ENCODE measurements at places on chromosomes 11 and 22.

DNA sequence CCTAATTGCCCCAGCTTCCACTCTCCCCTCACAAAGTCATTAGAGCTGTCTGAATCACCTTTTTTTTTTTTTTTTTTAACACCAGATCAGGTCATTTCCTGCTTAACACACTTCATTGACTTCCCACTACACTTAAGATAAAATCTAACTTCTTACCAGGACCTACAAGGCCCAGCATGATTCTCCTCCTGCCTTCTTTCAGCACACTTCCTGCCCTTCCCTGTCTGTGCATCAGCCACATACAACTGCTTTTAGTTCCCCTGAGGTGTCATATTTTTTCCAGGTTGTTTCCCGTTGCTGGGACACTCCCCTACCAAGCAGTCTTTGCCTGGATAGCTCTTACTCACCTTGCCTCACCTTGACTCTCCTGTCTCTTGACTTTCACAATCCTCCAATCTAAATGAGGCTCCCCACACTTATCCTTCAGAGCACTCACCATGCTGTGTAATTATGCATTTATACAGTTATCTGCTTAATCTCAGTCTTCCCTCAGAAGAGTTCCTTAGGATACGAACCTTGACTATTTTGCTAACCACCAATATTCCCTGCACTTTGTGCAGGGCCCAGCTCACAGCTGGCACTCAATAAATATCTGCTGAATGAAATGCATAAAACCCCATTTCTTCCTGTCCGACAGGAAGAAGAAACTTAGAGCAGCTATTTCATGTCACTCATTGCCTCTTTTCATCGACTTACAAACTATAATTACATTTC, 96.6 kb upstream of the AKIP1 start:
- DNase-seq, result peak; percentile 5

GRCh38 chr11:12016246-12016645, 7.8 kb upstream of the DKK3 start:
- DNase-seq, result no peak

- DNase-seq, result no peak
Measured at GRCh38 chr11:71298761-71299181, 46.4 kb upstream of the SHANK2 start.

- peak; percentile 72 for DNase-seq
Measured at GRCh38 chr11:6646918-6647679, 8.5 kb downstream of the DCHS1 start.

DNA sequence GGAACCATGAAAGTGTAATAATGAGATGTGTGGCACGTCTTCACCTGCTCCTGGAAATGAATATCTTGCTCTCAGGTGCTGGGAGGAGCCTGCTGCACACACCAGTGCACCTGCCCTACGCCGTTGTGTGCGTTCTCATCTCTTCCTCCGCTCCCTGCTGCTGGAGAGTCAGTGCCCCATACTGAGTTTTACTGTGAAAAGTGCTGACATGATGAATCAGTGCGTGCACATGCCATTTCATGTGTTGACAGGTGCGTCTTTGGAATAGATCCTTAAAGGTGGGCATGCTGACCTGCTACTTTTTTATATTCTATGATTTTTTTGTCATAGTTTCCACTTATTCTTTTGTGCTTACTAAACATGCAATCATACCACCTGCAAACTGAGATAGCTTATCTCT, 1015.8 kb downstream of the BRD1 start:
- no peak for DNase-seq

DNA sequence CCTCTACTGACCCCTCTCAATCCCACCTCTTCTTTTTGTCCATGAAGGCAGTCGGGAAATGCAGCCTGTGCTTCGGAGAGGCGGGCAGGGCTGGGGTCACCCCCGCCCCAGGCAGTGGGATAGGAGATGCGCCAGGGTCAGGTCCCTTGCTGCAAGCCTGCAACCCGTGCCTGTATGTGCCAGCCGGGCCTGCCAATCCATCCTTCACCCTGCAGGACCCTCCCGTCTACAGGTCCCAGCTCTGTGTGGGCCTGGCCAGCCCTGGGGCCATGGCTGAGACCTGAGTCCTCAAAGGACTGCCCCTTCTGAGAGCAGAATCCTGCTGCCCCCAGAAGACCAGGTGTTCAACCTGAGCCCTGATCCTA, 10.9 kb downstream of the ASCL2 start:
- DNase-seq, result no peak

- no peak for DNase-seq
Measured at GRCh38 chr11:77170107-77170506, 42.1 kb downstream of the MYO7A start.

DNA sequence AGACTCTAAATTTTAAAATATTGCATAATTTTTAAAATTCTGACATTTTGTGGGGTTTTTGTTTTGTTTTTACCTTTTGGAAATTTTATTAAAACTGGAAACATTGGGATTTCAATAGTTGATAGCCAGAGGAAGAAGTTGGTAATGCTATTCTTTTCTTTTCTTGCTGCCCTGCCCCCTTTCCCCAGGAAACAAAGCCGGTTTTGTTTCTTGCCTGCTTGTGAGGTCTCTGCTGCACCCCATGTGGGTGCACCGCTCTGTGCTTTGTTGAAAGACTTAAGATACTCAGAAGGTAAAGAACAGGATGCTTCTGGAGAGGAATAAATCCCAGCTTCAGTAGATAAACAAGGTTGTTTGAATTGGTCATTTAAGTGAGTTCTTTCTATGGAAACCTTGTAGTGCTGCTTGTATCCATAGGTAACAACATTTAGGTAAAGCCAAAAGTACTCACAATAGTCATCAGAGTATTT, 87.5 kb downstream of the YAP1 start:
- DNase-seq, result no peak

- no peak for DNase-seq
Measured at GRCh38 chr11:23099256-23099655, 239.0 kb upstream of the CCDC179 start.

GRCh38 chr11:130431331-130431773, 2.9 kb upstream of the ADAMTS8 start:
- DNase-seq, result peak; percentile 31

All from AML-193 (cell line).